Cortex of kidney (tissue), 1 donor: ENCODE measurements at places on chromosomes 12 and 14.

DNA sequence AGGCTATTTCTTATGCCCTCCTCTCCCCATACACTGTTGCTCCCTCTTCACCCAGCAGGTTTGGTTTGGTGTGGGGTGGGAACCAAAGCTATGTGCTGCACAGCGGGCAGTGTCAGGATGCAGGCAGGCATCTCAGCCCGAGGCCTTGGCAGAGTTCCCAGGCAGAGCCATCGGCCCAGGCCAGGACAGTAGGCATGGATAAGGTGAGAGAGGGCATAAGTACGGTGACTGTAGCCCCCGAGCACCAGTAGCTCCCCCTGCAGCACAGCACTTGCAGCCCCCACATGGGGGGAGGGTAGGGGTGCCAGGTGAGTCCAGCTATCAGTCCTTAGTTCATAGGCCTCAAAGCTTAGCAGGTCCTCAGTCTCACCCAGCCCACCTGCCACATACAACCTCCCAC, 7.2 kb downstream of the KLHL33 start:
- no peak for DNase-seq

- no peak for DNase-seq
Measured at GRCh38 chr14:26934151-26934550, 336.3 kb upstream of the NOVA1 start.

- DNase-seq, result no peak
Measured at GRCh38 chr12:108009442-108010070, 119.5 kb upstream of the WSCD2 start.

GRCh38 chr14:99937475-99938244, 127.6 kb upstream of the EVL start:
- no peak for DNase-seq

GRCh38 chr12:91618281-91618680, 435.7 kb upstream of the DCN start:
- DNase-seq, result no peak

DNA sequence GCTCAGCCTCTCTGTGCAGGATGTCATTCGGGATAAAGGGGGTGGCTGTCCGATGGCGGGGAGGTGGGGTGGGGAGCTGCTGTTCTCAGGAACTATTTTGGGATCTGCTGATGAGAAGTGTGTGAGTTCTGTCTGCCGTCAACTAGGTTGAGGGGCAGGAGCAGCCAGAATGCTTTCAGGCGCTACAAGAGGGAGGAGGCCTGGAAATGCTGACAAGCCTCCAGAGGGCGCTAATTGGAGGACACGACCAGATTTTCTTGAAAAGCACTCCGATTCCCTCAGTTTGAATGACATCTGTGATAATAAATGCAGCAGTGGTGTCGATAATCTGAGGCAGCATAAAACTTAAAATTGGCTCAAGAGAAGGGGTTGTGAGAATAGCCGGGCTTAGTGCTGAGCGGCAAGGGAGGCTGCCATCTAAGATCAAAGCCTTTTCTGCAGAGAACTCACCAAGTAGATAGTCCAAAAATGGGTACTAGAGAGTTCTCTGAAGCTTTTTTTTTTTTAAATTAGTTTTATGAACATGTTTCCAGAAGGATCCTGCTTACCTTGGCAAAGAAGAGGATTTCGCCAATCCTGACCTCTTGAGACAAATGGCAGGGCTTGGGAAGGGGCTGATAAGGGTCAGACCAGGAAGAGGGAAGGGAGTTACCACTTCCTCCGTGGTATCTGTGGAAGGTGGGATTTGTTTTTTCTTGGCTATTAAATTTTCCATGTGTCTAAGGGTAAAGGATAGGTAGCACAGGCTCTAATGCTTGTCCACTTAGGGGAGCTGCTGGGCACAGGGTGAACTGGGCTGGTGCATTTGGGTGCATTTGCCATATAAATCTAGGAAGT, 94.4 kb downstream of the CRACR2A start:
- DNase-seq, result no peak

DNA sequence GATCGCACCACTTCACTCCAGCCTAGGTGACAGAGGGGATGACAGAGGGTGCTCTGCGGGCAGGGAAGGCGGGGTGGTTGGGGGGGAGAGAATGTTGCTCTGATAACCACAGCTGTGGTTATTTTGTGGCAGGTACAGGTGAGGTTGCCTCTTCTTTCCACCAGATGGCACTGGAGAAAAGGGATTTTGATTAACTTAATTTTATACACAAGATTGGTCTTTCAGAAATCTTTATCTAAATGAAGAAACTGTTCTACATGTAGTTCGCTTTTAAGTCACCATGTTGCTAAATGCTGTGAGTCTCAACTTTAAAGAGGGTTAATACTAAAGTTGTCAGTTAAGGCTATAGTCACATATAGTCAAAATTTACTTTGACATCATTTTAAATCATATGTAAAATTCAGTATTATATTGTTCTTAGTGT, 25.7 kb downstream of the FGF23 start:
- no peak for DNase-seq

DNA sequence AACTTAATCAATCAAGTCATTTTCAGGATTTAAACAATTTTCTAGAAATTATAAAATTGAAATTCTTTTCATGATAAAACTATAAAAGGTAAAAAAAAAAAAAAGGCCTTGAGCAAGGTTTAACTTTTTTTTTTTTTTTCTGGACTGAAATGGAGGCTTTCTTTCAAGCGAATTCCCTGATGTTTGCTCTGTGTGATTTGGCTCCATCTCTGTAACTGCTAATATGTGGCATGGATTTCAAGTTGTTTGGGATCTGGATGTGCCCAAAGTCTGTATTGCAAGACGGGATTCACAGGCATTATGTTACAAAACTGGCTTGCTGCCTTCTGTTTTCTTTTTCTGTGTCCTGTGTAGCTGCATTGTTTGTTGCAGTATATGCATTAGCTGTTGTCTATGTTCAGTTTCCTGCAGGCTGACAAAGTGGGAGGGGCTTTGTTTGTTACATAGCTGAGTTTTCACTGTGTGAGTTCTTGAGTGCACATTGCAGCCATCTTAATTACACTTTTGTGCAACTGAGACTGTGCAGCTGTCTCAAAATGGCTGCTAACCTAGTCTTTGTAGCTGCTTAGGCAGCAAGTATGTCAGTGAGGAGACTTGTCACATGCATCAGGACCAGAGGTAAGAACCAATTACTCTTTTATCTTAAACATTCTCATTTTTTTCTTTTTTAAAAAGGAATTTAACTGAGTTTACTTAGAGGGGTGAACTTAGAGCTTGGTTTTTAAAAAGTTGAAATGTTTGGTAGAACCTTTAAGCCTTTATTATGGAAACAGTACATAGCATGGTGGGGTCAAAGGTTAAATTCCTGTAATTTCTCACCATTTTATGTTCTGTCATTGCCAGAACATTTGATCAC, 19.5 kb downstream of the ATF7IP start:
- no peak for DNase-seq

GRCh38 chr14:54570631-54571415, 3.9 kb downstream of the SAMD4A start:
- no peak for DNase-seq

GRCh38 chr14:103343905-103344797, 10.1 kb downstream of the EIF5 start:
- DNase-seq, result no peak

GRCh38 chr12:91249054-91249453, 66.4 kb upstream of the DCN start:
- no peak for DNase-seq

GRCh38 chr14:96129128-96129736, 75.4 kb upstream of the BDKRB2 start:
- no peak for DNase-seq

- DNase-seq, result no peak
Measured at GRCh38 chr14:100239211-100239839, 381 bp downstream of the YY1 start.

DNA sequence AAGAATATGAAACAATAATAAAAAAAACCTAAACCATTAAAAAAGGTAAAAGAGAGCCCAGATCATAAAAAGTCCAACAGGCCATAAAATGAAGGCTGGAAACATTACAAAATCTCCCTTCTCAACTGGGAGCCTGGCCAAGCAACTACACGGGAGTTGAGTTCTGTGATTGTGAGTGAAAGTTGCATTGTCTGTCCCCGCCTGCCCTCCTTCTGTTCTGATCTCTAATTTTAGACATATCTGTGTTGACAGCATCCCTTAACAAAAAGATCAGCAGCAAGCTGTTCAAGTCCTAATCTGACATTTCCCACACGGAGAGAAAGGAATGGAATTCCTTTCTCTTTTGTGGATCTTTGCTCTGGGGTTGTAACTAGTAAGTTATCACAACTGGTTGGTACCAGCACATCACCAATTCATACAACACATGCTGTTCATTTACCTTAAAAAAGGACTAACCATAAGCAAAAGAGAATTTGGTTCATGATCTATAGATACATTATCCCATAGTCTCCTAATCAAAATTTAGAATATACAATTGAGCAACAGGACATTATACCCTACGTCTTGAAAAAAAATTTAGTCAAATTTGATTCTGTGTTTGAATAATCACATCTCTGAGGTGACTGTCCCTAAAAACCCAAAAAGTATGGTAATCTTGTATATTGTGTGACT, 205.1 kb upstream of the GZMB start:
- no peak for DNase-seq

- DNase-seq, result no peak
Measured at GRCh38 chr12:12156828-12157227, 86.1 kb downstream of the BCL2L14 start.
